Activated B cell treated with CpG ODN at 0.5 μM for 24 hours (primary cell): ENCODE measurements at places on chromosomes 12 and 14. TPM values are rescaled to one million over a fixed set of nuclear protein-coding genes. Genes with fewer than 3 reads are reported as not detected.

The A2M gene
- not detected in 2 replicates for total RNA-seq

The AQP6 gene
- total RNA-seq = not detected in 2 replicates

The KIF26A gene
- total RNA-seq = not detected in 2 replicates

The TRHDE gene
- total RNA-seq = not detected in 2 replicates

The COQ6 gene
- total RNA-seq = 23.0 and 30.7 TPM in 2 replicates

The MAPK1IP1L gene
- total RNA-seq = 119 and 130 TPM in 2 replicates

The ACVRL1 gene
- not detected in 2 replicates for total RNA-seq

The PZP gene
- total RNA-seq = not detected in 2 replicates

The IL31 gene
- total RNA-seq = not detected in 2 replicates

The KRT83 gene
- not detected in 2 replicates for total RNA-seq

The NOP9 gene
- total RNA-seq = 30.5 and 36.4 TPM in 2 replicates

The SPX gene
- 0.18 and 0.54 TPM in 2 replicates for total RNA-seq

The TMEM229B gene
- total RNA-seq = 3.3 and 3.7 TPM in 2 replicates
